Bone marrow (tissue), 2 donors: ENCODE measurements at places on chromosomes 1 and 21.

- DNase-seq, result no peak
Observed at GRCh38 chr1:208105756-208106155, 138.4 kb downstream of the PLXNA2 start.

GRCh38 chr1:39827201-39827600, 38.5 kb upstream of the BMP8B start:
- no peak for DNase-seq

- DNase-seq, result no peak
Observed at GRCh38 chr1:225651376-225651871, 1.5 kb downstream of the ENAH start.

- no peak for DNase-seq
Observed at GRCh38 chr1:78370779-78371482, 119.8 kb upstream of the PTGFR start.

- DNase-seq, result no peak
Observed at GRCh38 chr1:6899621-6900020, 114.4 kb downstream of the CAMTA1 start.

DNA sequence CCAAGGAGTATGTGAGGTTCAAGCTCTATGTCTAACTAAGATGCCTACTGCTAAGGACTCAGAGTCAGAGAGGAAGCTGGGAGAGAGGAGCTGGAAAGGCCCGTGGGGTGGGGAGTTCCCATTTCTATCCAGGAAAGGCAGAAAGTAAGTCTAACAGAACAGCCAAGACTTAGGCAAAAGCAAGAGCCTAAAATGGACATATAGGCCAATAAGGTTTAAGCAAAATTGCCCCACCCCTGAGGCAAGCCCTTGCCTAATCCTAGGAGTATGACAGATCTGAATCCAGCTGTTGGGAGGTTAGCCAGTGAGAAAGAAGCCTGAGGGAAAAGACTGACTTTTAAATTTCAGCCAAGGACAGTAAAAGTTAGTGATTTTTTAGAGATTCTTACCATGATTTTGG, 1.6 kb upstream of the KLHDC9 start:
- DNase-seq, result no peak

DNA sequence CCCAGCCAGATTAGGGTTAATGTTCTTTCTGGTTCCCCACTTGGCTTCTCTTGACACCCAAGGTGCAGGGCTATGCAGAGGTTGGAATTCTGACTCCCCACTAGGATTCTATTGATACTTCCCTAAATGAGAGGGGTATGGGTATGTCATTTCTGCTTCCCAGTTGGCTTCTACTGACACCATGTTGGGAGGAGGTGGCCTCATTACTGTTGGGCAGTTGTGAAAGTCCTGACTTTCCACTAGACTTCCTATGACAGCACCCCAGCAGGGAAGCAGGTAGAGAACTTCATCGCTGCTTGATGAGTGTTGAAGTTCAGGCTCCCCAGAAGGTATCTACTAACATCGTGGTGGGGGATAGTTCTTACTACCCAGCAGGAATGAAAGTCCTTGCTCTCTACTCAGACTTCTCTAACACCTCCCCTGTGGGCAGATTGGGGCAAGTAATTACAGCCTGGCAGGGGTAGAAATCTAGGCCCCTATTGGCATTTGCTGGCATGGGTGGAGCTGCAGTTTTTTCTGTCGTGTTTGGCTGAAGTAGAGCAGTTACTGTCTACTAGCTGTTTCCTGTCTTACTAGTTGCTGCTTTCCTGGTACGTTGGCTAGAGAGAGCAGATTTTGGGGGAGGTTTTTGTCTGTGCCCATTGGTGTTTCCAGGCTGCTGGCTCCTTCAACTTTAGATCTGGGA, 41.5 kb downstream of the ZYG11B start:
- no peak for DNase-seq

DNA sequence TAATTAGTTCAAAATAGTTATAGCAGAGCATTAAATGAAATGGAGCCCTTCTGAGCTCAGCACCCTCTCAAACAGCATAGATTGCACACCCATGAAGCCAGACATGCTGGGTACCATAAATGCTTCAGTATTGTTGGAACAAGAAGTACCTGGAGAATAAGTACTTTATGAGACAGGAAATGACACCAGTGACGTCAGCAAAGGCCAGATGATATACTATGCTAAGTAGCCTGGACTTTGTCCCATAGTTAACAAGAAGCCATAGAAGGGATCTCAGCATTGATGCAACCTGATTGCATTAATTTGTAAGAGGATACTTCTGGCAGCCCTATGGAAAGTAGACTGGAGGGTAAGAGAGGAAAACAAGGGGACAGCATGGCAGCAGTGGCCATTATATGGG, 16.3 kb upstream of the GADD45A start:
- DNase-seq, result no peak

DNA sequence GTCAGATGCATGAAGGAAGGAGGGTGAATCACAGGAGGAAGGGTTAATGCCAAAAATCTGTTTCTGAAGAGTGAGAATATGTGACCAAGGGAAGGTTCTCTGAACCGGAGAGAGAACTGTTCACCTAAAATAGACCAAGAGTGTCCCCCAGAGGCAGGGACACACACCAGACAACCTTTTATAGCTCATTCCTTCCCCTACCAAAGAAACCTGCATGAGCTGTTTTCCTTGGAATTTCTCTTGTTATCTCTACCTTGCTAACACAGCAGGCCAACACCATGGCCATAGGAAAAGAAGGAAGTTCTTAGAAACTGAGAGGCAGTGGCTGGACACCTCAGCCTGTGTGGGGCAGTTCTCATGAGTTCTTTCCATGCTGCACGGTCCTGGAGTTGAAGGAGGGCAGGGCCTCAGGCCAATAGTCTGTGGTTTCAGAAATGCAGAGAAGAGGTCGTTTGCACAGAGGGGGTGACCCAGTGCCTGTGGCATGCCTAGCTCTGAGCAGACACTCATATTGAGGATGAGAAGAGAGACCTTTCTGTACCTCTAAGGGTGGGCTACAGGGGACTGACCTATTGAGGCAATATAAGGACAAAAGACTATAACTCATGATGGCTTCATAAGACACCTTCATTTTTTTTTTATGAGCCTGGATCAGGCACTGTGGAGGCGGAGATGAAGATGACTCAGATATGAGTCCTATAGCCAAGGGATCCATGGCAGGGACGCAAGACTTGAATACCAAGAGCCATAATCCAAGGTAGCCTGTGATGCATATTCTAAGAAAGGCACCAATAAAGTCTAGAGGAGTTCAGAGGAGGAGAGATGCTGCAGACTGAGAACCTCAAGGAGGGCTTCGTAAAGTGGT, 39.4 kb downstream of the IGFN1 start:
- DNase-seq, result no peak

DNA sequence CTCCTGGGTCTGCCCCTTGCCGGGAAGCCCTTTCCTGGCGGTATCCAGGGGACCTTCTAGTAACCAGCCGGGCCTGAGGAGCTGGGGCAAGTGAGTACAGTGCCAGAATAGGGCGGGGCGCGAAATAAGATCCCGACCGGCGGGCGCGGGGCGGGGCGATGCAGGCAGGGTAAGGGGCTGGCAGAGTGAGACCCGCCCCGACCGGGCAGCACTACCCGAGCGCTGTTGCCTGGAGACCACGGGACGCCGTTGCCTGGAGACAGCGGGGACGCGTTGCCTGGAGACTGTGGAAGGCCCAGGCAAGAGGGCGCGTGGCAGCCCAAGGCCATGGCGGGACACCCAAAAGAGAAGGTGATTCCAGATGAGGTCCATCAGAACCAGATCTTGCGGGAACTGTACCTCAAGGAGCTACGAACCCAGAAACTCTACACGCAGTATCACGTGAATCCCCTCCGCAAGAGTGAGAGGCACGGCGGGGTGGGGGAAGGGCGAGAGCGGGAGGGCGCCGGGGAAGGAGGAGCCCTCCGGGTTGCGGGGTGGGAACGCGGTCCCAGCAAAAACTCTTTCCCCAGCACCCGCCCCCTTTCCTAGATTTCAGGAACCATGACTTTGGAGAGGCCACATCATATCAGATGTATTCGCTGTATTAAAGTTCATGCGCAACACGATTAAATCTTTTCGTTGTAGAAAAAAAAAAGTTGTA, 24.3 kb downstream of the EBNA1BP2 start:
- no peak for DNase-seq

DNA sequence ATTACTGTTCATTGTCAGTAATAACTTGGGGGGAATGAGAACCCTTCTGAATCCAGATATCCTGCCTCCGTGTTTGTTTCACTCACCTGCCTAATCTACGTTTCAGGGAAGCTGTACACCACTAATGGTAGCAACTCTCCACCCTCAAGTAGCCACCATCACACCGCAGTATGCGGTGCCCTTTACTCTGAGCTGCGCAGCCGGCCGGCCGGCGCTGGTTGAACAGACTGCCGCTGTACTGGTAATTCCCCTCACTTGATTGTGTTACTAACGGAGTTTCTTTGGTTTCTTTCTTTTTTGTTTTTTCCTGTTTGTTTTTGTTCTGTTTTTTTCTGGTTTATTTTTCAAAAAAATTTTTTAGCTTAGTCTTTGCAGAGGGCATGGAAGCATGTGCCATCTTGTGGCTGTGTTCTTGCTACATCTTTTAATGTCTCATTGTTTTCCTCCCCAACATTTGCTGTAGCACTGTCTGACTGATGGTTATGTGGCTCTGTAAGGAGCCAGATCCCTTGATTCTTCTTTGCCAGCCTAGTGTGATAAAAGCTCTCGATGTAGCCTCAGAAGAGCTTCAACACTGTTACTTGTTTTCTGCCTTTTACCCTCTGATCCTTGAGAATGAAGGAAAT, 15.9 kb upstream of the OLFML3 start:
- DNase-seq, result no peak

DNA sequence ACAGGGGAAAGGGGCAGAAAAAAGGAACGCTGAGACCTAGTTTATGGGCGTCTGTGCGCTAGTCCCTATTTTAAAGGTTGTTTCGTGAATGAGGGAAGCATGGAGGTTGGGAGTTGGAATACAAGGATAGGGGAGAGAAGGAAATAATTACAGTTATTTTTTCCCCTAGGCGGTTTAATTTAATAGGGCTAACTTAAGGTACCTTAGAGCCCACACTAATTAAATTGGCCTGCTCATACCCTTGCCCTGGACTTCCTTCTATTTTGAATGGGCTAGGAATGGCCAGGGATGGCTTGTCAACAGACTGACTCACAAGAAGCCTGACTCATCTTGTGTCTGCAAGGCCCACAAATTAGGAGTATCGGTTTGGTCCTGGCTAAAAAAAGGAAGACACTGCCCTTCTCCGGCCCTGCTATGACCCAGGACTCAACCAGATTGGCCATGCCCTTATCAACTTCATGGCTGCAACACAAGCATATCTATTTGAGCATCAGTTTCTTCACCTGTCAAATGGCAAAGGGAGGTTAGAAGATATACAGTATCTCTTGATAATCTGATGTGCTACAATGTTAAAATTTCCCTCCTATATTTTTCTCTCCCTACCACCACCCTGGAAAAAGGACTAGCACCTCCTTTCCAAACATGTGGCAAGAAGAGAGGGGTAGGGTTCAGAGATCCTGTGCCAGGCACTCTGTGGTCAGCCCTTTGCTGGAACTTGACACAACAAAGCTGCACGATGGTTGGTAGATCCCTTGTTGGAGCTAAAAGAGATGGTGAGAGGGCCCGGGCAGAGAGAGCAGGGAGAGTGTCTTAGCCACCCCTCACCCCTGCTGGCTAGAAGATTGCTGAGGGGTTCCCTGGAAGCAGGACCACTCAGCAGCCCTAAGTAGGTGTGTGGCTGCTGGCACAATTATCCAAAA, 2.2 kb upstream of the SSBP3 start:
- DNase-seq, result no peak

DNA sequence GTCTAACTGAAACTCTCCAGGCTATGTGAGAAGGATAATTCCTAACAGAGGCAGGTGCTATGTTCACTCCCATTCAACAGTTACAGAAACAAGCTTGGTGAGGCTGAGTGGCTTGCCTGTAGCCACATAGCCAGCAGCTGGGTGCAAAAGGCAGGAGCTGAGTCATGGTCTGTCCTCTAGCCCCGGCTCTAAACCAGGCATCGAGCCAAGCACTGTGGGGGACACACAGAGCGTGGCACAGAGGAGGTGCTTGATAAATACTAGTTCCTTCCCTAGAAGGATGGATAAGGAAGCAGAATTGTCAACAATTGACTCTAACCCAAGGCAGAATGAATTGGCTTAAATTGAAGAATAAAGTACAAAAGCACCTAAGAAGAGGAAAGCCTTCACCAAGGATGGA, 10.4 kb upstream of the KCNA2 start:
- peak; percentile 70 for DNase-seq

- no peak for DNase-seq
Observed at GRCh38 chr1:13616234-13616633, 32.6 kb downstream of the PDPN start.

- no peak for DNase-seq
Observed at GRCh38 chr1:41444785-41445184, 39.7 kb downstream of the EDN2 start.

- DNase-seq, result no peak
Observed at GRCh38 chr21:45228171-45228641, 59.5 kb downstream of the POFUT2 start.

DNA sequence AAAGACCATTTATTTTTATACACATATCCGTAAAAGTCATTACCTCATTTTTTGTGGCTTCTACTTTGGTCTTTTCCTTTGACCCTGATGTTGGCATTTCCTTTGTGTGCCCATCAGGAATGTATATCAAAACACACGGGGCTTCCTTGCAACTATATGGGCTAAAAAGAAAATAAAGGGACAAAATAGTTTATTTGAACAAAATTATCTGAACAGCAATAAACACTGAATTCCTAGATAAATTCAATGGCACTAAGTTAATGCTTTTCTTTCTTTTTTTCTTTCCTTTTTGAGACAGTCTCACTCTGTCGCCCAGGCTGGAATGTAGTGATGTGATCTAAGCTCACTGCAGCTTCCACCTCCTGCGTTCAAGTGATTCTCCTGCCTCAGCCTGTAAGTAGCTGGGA, 45.2 kb downstream of the EPRS1 start:
- DNase-seq, result no peak
